ENCODE measurements at places on chromosomes 1 and 21. TPM values are rescaled to one million over a fixed set of nuclear protein-coding genes. Genes with fewer than 3 reads are reported as not detected.

Gene ABCA4
- total RNA-seq, result not detected

Gene RGS8
- under 0.01 TPM for total RNA-seq

Gene OR2T11
- total RNA-seq, result not detected

Gene TMEM125
- not detected for total RNA-seq

Gene VPS72
- 37.9 TPM for total RNA-seq

Gene FAM151A
- total RNA-seq, result not detected

Gene TMEM269
- total RNA-seq, result 0.15 TPM

Gene KIF26B
- 0.87 TPM for total RNA-seq

Gene YARS1
- 154 TPM for total RNA-seq

Gene ITSN1
- 35.3 TPM for total RNA-seq

Gene CFAP141
- total RNA-seq, result not detected

Gene SEC16B
- total RNA-seq, result 3.1 TPM

Gene KCNJ9
- not detected for total RNA-seq

Gene TPR
- total RNA-seq, result 90.3 TPM

Gene NPHS2
- not detected for total RNA-seq

Gene TLCD4
- total RNA-seq, result 0.29 TPM

Gene B3GALT2
- total RNA-seq, result 0.17 TPM

Gene MAEL
- not detected for total RNA-seq

Gene MMEL1
- under 0.01 TPM for total RNA-seq

All from smooth muscle cell of trachea (primary cell).